ENCODE measurements at places on chromosomes 5 and 9.

GRCh38 chr5:95841914-95842812 is 19.6 kb upstream of the GLRX start:
- DNase-seq, result no peak

DNA sequence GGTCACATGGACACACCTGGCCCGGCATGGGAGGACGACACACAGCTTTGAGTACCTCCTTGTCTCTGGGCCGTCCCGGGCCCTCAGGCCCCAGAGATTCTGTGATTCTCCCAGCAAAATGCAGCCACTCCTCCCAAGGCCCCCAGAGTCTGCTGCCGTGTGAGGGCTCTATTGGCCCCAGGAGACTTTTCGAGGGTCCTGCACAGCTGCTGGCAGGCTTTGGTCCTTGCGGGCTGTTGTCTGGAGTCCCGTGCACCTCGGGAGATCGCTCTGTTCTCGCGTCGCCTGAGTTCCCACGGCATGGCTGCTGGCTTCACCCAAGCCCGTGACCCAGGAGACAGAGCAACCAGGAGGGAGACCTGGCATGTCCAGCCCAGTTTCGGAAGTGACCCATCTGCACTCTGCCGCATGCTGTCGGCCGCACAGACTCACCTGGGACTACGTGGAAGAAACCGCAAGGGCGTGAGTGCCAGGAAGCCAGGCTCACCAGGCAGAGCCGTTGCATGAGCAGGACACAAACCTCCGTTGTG is 46.8 kb upstream of the NKD2 start:
- no peak for DNase-seq

DNA sequence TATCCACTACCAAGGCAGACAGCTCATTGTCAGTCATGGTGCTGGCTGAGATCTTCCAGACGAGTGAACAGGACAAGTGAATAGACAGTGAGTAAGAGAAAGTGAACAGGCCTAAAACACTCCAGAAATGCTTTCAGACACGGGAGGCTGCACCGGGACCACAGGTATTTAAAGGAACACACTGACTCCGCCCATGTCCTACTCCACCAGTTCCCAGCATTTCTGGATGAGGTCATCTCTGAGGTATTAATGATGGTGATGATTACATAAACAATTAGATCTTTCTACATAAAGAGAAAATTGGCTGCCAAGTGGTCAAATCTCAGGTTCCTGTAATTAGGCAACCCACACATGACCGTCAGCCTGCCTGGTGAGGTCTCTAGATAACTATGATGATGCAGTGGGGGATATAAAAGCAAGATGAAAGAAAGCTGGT is at the start of gene ACTBL2:
Gene ACTBL2, minus strand, starts transcription at position 141 of the 436 bp plus-strand sequence. Its CDS starts 104 bp downstream, at position 37.
- no peak for DNase-seq

DNA sequence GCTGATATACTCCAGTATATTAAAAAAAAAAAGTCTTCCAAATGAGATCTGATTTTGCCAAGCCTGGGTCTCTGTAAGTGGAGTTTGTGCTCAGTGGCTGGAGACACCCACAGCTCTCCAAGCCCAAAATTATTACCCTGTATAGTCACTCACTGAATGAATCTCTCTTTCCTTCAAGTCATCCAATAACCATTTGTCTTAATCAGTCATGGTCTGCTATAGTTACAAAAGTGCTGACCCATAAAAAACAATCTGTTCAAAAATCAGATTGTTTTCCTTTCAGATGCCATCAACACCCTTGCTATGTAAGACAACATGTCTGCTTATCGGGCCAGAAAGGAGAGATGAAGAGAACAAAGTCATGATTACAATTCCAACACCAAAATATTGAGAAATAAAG is 159.4 kb upstream of the FST start:
- DNase-seq, result no peak

- no peak for DNase-seq
Measured at GRCh38 chr9:129894120-129894823, 59.0 kb downstream of the USP20 start.

- no peak for DNase-seq
Measured at GRCh38 chr5:37626266-37626665, 213.6 kb downstream of the GDNF start.

DNA sequence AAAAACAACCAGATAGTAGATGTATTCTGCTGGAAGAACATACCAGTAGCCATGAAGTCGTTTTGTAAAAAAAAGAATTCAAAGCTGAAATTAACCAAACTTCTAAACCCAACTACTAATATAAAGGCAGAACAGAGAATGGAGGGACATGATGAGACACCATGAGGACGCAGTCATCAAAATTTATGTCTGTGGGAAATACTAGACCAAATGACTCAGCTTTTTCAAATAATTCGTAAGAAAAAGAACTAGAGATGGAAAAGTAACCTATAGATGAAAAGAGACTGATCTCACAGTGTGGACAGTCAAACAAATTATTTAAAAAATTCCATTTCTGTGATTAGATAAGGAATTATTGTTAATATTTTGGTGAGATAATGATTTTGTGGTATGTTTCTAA is 10.3 kb downstream of the TTC23L start:
- no peak for DNase-seq

- DNase-seq, result no peak
Measured at GRCh38 chr5:59562756-59563389, 330.7 kb downstream of the PDE4D start.

- no peak for DNase-seq
Measured at GRCh38 chr5:139838381-139839197, 43.0 kb downstream of the PSD2 start.

DNA sequence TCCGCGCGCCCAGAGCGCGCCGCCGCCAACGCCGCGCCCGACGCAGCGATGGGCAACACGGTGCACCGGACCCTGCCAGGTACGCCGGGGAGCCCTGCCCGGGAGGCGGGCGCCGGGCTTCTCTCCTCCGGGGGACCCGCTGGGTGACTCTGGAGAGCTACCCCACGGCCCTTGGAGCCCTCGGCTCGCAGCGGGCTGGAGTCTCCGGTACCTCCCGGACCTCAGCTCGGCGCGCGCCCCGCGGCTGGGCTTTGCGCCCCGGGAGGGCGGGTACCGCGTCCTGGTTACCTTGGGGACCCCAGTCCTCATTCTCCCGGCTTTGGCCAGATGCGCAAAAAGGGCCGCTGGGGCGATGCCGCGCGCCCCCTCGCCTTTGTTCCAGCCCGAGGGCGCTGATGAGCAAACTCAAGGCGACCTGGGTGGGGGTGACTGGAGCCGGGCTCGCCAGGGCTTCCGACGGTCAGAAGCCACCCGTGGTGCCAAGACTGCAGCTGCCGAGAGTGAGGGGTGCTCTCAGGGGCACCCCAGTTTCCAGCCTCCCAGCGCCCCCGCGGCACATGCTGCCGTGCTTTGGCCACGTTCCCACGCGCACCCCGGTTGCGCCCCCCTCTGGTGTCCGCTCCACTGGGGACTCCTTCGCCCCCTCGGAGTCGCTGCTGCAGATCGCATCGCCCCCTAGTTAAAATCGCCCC is 442 bp downstream of the NEURL1B start:
- no peak for DNase-seq
